ENCODE measurements at places on chromosomes 2 and 18.

GRCh38 chr2:106956416-106956815 lies 70.4 kb upstream of the ST6GAL2 start:
- DNase-seq: no peak

GRCh38 chr2:63051042-63051794 lies 588 bp downstream of the OTX1 start:
- DNase-seq: no peak

DNA sequence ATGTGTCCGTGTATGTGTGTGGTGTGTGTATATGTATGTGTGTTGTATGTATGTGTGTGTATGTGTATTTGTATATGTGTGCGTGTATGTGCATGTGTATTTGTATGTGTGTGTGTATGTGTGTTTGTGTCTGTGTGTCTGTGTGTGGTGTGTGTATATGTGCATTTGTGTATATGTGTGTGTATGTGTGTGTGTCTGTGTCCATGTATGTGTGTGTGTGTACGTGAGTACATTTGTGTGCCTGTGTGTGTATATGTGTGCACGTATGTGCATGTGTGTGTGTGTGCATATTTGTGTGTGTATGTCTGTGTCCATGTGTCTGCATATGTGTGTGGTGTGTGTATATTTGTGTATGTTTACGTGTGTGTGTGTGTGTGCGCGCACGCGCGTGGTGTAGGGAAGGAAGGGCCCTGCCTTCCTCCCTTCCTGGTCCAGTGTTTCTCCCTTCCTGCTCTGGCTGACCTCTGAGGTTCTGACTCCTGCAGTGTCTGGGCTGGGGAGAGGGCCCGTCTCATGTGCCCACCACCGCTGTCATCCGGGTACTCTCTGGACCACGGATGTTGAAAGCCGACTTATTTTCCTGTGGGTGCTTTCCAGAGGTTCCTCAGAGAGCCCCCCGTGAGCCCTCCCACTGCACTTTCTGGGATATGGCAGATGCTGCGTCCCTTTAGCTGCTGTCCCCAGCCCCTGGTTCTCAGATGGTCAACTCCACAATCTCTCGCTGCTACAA lies 209.5 kb downstream of the DYSF start:
- no peak for DNase-seq

- DNase-seq: no peak
Observed at GRCh38 chr2:54503192-54503591, 47.1 kb downstream of the SPTBN1 start.

GRCh38 chr18:42442656-42443055 lies 487.6 kb downstream of the PIK3C3 start:
- DNase-seq: no peak

DNA sequence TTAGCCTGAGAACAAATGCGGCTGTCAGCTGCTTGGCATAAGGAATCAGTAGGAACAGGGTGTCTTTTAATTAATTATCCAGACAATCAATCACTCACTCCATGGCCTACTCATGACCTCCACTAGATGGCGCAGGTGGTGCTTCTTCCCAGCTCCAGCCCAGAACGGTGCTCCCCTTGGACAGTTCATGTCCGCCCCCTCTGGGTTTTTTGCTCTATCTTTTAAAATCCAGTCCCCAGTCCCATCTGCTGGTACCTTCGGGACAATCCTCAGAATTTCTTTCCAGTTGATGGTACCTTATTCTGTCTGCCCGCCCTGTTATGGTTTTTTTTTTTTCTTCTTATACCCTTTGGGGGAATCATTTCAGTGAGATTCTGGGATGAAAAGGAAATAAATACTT lies 99.8 kb downstream of the CACNB4 start:
- peak; percentile 2 for DNase-seq

- DNase-seq: no peak
Observed at GRCh38 chr2:75632091-75632701, 14.4 kb upstream of the MRPL19 start.

- no peak for DNase-seq
Observed at GRCh38 chr2:200732866-200733265, 78.8 kb upstream of the BZW1 start.

GRCh38 chr2:127324635-127325034 lies 30.7 kb upstream of the ERCC3 start:
- DNase-seq: no peak

DNA sequence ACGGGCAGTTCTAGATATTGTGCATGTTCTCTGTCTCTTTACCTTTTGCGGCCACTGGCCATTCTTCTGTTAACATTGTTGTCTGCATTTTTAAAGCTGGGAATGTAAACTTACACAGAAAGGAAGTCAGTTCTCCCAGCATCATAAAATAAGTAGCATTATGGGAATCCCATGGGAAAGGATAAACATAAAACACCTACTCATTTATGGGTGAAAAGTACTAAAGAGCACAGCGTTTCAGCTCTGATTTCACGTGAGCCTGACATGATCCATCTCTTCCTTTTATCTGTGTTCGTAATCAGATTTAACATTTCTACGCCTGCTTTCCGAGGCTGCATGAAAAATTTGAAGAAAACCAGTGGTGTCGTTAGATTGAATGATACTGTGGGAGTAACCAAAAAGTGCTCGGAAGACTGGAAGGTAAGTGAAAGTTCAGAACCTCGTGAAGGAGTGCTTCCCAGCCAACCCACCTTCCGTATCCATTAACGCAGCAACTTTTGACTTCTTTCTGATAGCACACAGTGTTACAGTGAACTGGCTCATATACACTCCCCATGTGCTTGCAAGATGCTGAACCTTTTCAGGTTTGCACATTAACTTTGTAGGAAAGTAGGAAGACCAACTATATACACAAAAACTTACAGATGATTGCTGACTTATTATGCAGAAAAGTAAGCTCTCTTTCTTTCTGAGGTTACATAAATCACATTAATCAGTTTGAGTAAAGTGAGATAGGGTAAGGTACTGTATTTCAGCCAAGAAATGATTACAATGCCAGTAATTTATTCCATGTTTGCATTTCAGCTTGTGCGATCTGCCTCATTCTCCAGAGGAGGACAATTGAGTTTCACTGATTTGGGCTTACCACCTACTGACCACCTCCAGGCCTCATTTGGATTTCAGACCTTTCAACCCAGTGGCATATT lies 86.5 kb upstream of the TTC39C start:
- no peak for DNase-seq

- no peak for DNase-seq
Observed at GRCh38 chr2:127321303-127321702, 27.4 kb upstream of the ERCC3 start.

GRCh38 chr2:226524381-226524843 lies 275.2 kb downstream of the IRS1 start:
- no peak for DNase-seq

GRCh38 chr2:66561645-66562303 lies 126.8 kb downstream of the MEIS1 start:
- DNase-seq: no peak

- no peak for DNase-seq
Observed at GRCh38 chr2:163175294-163175693, 336.7 kb upstream of the KCNH7 start.

GRCh38 chr2:25286723-25287483 lies 54.8 kb downstream of the DNMT3A start:
- no peak for DNase-seq

- no peak for DNase-seq
Observed at GRCh38 chr18:44938720-44939665, 258.3 kb downstream of the SETBP1 start.

DNA sequence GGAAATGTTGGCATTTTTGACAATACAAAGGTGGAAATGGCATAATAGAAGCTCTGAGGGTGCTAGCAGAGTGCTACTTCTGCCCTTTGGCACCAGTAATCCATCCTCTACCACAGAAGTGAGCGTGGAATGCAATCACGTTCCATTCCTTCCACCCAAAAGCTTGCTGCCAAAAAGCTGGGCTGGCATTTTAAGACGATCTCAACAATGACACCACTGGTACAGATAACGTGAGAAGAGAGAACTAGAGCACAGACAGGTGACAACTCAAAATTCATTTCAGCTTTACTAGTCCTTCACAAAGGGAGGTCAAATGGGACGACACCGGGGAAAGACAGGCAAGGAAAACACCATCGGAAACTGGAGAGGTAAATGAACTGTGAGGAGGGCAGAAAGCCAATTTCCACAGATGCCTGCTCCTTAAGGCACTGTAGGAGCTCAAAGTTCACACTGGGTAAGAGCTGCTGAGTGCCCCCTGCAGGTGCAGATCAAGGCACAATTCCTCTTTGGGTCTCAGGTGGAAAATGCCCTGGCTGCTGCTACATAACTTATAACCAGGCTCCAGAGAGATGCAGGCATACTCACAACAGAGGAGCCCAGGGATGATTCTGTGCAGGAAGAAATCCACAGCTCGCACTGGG lies 50.7 kb upstream of the RNU4ATAC start:
- no peak for DNase-seq

DNA sequence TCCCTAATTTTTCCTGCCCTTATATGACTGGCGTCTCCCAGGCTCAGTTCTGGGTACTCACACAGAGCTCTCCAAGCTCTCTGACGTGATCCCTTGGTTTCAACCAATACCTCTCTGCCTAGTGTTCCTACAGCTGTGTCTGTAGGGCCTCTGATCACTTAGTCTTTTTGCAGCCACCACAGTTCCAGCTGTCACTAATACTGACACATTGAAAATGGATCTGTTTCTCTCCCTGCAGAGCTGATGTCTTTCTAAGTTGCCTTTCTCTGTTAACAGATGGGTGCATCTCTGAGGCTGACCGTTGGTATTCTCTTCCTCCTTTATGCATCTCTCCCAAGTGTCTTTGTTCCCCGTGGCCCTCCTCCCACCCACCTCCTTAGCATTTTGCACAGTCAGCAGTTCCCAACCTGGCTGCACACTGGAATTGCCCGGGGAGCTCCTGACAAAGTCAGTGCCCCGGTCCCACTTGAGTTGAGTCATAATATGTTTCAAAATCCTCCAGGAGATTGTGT lies 62.5 kb downstream of the CERS6 start:
- no peak for DNase-seq

DNA sequence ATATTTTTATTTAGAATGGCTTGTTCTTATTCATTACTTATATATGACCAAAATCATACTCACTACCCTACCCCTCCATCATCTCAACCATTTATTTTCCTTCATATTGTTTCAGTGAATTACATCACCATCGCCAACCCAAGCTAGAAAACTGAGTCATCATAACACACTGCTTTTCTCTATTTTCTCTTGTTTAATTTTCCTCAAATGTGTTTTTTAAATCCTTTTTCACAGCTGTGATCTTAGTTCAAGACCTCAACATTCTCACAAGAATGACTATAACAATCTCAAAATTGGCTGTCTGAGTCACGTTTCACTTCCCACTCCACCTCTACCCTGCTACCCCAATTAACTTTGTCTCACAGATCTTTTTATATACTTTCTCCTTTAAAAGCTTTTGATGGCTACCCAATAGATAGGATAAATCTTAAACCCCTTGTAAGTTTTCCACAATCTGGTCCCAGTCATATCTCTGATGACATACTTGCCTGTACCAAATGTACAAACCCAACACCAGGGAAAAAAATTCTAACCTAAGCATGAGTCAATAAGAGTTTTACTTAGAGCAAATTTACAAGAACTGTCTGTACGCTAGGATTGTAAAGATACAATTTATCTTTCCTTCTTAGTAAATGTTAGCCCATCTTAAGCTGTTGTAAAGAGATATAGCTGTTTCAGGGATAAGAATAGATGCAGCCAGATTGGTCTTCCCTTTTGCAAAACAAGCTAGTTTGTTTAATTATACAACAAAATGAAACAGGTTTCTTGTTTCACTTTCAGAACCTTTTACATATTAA lies 635.1 kb upstream of the SLC39A10 start:
- no peak for DNase-seq

DNA sequence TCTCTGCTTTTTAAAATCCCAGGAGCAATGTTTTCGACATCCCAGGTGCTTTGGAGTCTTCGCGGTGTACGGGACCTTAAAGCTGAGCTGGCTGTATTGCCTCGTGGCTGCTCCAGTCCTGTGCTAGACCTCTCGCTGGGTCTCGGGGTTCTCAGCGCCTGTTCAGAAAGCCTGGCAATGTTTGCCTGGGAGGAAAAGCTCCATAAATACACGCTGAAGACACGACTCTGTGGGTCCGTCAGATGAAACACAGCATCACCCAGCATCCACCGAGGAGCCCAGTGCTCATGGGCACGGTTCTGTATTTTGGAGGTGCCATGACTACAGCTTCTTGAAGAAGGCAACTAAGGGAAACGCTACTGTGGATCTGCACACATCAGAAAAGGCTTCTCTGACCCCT lies 21.6 kb downstream of the MBP start:
- DNase-seq: no peak

DNA sequence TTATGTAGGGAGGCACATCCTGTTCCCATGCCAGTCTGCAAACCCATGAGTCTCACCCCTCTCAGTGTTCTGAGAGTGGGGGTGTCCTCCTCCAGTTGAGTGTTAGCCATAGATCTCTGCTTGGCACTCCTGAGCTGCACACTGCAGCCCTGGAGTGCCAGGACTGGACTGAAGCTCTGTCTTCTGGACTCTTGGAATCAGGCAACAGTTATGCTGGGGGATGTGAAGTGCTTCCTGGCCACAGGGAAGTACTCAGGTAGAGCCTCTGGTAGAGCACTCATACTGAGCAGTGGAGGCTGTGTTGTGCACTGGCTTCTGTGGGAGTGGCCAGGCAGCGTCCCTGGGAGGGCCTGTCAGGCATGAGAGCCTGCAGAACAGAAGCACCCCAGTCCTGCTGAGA lies 43.0 kb downstream of the SERPINB7 start:
- no peak for DNase-seq

DNA sequence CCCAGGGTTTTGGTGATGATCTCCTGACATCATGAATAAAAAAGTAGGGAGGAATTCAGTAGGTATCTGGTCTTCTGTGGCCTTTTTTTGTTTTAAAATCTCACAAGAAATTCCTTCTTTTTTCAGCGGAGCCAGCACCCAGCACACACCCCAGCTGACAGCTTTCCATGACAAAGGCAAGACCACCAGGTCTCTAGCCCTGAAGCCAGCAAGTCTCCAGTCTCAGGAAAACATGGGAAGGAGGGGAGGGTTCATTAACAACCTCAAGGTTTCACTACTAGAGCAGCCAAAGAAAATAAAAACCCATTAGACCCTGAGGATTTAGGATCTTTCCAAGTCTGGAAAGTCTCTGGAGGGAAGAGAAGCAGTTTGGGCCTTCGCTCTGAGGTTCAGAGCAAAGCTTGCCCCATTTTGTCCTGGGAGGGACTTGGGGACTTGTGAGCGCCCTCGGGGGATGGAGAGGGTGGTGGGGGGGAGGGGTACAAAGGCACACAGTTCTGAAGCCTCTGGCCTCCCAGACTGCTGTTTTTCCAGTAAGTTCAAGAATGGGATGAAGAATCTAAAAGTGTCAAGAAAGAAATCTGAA lies 9.0 kb downstream of the FOXI3 start:
- no peak for DNase-seq

GRCh38 chr2:24918326-24919036 lies 1.6 kb downstream of the ADCY3 start:
- DNase-seq: no peak

GRCh38 chr2:100733391-100734187 lies 86.3 kb upstream of the NPAS2 start:
- DNase-seq: no peak

- no peak for DNase-seq
Observed at GRCh38 chr2:123518367-123518766, 506.7 kb upstream of the CNTNAP5 start.

GRCh38 chr2:121513597-121514333 lies 16.9 kb upstream of the RNU4ATAC start:
- no peak for DNase-seq
